Astrocyte of the cerebellum (primary cell): ENCODE measurements at places on chromosomes 2 and 18.

DNA sequence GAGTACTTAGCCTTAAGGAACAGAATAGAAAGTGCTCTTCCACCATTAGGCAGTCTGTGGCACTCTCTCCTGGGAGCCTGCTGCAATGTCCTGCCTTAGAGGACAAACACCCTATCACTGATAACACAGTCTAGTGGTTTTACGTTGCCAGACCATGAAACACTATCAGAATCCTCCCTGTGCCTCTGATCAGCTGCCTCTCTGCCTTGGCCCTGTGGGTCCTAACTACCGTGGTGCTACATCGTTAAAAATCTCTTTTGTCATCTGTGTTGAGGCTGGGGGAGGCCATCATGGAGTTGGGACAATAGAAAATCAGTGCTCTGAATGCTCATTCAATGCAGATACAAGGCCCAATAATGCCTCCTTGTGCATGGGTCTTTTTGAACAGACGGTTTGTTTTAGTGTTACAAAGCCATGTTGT, 11.9 kb upstream of the APCDD1 start:
- no peak for DNase-seq

DNA sequence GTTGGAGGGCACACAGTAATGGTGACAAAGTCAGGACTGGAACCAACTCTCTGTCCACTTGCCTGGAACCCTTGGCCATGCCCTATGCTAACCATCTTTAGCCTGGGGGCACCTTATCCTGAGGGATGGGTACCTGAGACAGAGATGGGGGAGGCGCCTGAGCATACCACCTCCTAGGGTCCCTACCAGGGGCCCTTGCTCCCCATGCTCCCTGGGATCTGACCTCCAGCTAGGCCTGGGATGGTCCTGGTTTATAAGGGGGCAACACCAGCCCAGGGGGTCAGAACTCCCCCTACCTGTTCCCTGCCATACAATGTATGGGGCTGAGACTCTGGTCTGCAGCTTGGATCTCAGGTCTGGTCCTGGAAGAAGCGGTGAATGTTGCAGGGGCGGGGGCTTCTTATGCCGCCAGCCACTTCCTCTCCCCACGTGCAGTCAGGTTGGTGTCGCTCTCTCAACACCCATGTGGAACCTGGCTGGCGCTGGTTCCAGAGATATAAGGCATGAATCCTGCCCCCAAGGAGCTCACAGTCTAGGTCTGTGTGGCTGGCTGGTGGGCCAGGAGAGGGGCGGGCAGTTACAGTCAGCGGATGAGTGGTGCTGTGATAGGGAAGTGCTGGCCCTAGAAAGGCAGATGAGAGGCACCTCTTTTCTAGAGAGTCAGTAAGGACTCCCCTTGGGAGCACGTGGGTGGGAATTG, 3.8 kb upstream of the TOGARAM2 start:
- DNase-seq = no peak

DNA sequence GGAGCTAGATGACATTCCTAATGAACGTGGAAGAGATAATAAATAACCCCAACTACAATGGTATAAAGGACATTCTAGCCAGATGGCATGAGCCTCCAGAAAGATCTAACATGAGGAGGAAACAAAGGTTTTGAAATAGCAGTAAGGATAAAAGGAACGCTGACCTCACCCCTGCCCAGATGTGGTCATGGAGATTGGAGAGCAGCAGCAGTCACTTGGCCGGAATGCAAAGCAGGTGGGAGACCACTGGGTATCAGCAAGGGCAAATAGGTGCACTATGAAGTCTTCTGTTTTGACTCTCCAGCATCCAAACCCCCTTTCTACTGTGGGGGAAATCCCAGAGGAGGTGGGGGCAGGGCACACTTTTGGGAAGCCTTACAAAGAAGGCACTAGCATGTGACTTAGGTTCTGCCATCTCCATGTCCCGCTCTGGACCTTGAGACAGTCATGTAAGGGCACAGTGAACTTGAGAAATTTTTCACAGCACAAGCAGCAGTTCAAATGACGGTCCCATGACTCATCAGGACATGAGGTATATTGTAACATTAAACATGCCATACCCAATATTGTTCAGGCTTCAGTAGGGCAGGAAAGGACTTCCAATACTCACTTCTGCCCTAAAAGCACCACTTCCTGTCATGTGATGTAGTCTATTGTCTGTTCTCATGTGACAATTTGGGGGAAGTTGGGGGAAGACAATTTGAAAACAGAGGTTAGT, 55.2 kb downstream of the METTL4 start:
- peak; percentile 68 for DNase-seq

DNA sequence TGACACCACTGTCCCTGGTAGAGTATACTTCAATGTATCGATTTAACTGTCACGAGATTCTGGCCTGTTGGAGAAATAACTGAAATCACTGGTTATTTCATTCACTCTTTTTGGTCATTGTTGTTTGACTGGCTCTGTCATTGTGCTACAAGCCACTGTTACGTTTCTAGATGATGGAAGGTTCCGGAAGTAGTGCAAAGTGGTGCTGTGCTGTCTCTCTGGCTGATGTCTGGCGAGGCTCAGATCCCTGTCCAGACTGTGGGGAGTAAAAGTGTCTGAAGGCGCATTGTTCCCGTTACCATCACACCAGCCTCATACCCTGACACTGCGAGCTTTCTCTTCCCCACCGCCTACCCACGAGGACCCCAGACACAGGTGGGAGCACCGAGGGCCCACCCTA, 11.7 kb downstream of the CNDP1 start:
- no peak for DNase-seq

GRCh38 chr18:76374330-76375281, 120.4 kb downstream of the ZNF516 start:
- no peak for DNase-seq

- no peak for DNase-seq
Observed at GRCh38 chr18:9135081-9135911, 1.3 kb upstream of the ANKRD12 start.

- no peak for DNase-seq
Observed at GRCh38 chr2:148282201-148282600, 261.3 kb downstream of the MBD5 start.

- DNase-seq = peak; percentile 81
Observed at GRCh38 chr2:127508631-127509034, 17.7 kb downstream of the IWS1 start.

DNA sequence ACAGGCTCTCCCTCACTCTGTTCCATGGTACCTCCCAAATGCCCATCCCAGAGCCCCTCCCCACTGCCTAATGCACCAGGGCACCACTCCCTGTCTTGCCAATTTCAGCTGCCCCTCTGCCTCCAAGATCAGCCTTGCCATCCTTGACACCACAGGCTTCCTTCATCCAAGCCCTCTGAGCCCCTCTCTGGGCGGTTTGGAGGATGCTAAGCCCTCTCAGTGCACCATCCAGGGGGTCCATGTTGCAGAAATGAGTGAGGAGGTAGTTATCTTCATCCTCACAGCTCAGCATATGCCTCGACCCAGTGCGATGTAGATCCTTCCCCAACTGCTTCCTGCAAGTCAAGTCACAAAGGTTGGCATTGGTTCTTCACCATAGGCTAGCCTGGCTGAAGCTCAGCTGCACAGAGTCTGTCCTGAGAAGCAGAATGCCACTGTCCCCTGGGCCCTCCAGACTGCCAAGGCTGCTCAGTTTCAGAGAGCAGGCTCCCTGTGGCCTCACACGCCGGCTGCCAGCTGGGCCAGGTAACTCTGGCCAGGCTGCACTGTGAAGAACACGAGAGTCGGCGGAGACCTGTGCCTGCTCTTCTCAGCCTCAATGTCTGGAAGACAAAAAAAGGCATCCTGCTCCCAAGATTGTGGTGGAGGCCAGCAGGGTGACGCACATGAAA, 9.9 kb upstream of the MAP3K2 start:
- no peak for DNase-seq

- peak; percentile 36 for DNase-seq
Observed at GRCh38 chr2:220076734-220077133, 449.3 kb downstream of the SLC4A3 start.

DNA sequence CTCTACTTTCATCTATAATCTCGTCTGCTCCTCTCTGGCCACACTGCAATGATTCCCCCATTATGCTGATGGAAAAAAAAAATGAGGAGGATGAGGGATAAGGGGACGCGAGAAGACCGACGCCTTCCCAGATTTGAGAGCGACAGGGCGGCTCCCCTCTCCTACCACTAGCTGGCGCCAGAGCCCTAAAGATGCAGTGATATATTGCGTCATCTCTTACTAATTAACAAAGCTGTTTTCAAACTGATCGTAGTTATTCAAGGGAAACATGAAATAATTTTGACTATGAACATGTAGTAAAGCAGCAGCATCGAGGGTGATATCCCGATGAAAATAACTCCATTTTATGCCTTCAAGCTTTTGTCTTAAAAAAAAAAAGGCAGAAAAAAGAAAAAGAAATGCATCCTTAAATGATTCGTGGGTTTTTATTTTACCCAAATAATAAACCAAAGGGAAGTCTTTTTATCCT, 48.0 kb upstream of the HNRNPA3 start:
- DNase-seq = peak; percentile 50

GRCh38 chr2:211900518-211900917, 638.1 kb downstream of the ERBB4 start:
- no peak for DNase-seq

- no peak for DNase-seq
Observed at GRCh38 chr2:170456914-170457313, 258.2 kb upstream of the SP5 start.
